ENCODE measurements at places on chromosomes 11 and 22.
A peak's percentile ranks its signal among the peaks of the same experiment; 100 is the strongest.

- peak; percentile 67 for DNase-seq
Observed at GRCh38 chr11:72781313-72782080, 12.3 kb downstream of the STARD10 start.

DNA sequence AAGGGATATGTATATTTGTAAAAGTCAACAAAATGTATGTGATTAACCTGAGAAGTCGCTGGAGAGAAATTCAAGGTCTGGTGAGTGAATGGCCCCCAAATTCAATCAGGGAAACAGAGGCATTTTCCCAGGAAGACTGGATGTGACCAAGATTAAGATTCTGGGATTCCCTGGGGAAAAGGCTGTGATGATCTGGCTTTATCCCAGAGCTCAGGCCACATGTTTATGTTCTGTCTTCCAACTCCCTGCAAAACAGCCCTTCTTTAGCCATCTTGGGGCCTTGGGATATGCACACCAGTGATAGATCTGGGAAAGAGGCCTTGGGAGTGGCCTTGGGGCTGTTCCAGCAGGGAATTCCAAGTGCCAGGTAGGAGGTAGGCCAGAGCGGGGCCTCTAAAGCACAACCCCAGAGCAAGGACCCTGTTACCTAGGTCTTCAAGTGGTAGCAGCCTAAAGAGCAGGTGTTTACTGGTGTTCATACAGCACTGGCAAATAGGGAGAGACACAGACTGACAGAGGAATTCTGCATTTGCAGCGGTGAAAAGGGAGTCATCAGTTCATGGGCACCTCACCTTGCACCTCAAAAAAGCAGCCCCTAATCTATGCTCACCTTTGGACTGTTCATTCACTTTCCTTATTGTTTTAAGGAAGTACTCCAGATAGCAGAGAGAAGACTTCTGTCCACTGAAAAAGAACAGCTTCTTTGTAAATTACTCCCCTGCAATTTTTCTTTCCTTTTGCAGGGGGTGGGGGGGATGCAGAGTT, 312.4 kb downstream of the BUD13 start:
- DNase-seq, result no peak

- no peak for DNase-seq
Observed at GRCh38 chr11:55819330-55819729, at the start of gene OR5D18. TSS of gene OR5D18 (plus strand) at chr11:55819630. CDS start at chr11:55819630, 0 bp downstream.

- DNase-seq, result no peak
Observed at GRCh38 chr11:71472941-71473792, 20.2 kb downstream of the NADSYN1 start.

DNA sequence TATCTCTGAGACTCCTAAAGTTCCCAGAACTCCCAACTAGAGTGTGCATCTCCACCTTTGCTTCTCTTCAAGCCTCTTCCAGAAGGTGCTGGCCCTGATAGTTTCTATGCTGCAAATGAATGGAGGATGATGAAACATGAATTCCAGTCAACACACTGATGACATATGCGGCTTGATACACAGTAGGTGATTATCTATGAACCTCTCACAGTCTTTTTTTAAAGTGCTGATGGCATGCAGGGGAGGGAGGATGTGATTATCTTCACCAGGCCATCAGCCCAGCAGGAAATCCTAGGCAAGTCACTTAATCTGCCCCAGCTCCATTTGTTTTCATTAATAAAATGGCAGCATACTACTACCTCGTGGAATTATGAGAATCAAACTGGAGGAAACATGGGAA, 548.5 kb downstream of the SOX6 start:
- DNase-seq, result no peak
